T-helper 22 cell (primary cell): ENCODE measurements at places on chromosomes 12 and 14.

DNA sequence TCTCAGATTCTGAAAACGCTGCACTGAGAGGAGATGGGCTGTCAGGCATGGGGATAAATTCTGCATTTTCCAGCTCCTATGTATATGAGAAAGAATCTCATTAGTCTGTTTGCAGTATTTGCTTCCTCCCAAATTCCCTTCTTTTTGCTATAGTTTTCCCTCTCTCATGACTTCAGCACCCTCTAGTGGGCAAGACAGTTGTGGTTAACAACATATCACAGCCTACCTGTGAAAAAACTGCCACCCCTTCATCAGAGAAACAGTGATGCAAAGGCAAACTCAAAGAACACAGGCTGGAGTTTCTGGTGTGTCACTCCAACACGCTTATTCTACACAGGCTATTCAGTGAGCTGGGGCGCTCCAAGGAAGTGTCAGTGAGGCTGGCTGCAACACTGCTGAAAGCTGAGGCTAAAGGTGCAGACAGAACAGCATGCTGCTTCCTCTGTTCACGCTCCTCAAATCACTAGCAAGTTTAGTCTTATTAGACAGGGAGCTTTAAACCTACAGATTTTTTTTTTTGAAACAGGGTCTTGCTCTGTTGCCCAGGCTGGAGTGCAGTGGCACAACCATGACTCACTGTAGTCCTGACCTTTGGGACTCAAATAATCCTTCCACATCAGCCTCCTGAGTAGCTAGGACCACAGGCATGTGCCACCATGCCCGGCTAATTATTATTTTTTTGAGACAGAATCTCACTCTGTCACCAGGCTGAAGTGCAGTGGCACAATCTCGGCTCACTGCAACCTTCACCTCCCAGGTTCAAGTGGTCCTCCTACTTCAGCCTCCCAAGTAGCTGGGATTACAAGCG lies 19.3 kb downstream of the ZC2HC1C start:
- peak; percentile 2 for DNase-seq

DNA sequence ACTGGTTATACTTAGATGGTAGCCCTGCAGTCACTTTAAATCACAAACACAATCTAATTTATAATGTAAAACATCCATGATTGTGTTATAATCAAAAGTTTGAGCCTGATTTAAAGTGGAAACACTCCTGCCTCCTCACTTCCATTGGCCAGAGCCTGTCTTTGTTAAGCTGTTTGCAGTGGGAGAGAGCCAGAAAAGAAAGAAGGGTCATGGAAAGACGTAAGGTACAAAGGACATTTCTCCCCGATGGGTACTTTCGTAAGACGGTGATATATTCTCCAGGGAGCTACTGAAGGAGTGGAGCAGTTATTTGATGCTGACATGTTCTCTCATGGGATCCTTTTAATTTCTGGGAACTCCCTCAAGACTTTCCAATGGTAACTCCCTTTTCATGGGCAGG lies 164.0 kb downstream of the METTL25 start:
- DNase-seq, result no peak

GRCh38 chr14:105136401-105137322 lies 31.9 kb downstream of the JAG2 start:
- DNase-seq, result no peak

GRCh38 chr14:103085106-103086091 lies 1.4 kb downstream of the LBHD2 start:
- DNase-seq, result no peak

GRCh38 chr14:28867571-28867970 lies 101.0 kb downstream of the FOXG1 start:
- no peak for DNase-seq
